ENCODE measurements at places on chromosomes 12 and 14. TPM values are rescaled to one million over a fixed set of nuclear protein-coding genes. Genes with fewer than 3 reads are reported as not detected.

SDS gene
- total RNA-seq = not detected

DNA sequence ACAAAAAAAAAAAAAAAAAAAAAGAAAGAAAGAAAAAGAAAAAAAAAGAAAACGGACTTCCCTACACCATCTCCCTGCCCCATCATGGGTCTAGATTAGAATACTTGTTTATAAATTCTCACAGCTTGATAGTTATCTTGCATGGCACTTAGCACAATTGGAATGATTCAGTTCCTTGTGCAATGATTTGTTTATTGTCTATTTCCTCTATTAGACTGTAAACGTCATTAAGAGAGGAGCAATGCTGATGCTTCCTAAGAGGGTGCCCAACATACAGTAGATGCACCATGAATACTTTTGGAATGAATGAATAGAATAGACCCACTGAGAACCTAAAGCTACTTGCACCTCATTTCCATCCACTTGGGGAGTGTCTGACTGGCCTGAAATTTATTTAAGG, 40.8 kb downstream of the PAX9 start:
- DNase-seq = no peak

GRCh38 chr14:101957406-101958234, 6.8 kb upstream of the DYNC1H1 start:
- no peak for DNase-seq

CCDC177 gene
- not detected for total RNA-seq

- DNase-seq = no peak
These were observed 597 bp downstream of the SOAT2 start for GRCh38 chr12:53103860-53104305.

WNT1 gene
- total RNA-seq = 2.7 TPM

CELA1 gene
- 0.85 TPM for total RNA-seq

NYNRIN gene
- total RNA-seq = 0.25 TPM

- DNase-seq = no peak
These were observed 140.4 kb downstream of the CHST11 start for GRCh38 chr12:104596898-104597843.

TAMALIN gene
- 495 TPM for total RNA-seq

Measured in CD4-positive, alpha-beta T cell (primary cell).